Stimulated activated CD4-positive, alpha-beta T cell treated with anti-CD3 and anti-CD28 coated beads, Interleukin-15, amount 100 ng/mL, for 24 hours (primary cell): ENCODE measurements at places on chromosomes 13 and 19.

- DNase-seq, result no peak
Measured at GRCh38 chr13:93079294-93079693, 147.3 kb upstream of the GPC6 start.

DNA sequence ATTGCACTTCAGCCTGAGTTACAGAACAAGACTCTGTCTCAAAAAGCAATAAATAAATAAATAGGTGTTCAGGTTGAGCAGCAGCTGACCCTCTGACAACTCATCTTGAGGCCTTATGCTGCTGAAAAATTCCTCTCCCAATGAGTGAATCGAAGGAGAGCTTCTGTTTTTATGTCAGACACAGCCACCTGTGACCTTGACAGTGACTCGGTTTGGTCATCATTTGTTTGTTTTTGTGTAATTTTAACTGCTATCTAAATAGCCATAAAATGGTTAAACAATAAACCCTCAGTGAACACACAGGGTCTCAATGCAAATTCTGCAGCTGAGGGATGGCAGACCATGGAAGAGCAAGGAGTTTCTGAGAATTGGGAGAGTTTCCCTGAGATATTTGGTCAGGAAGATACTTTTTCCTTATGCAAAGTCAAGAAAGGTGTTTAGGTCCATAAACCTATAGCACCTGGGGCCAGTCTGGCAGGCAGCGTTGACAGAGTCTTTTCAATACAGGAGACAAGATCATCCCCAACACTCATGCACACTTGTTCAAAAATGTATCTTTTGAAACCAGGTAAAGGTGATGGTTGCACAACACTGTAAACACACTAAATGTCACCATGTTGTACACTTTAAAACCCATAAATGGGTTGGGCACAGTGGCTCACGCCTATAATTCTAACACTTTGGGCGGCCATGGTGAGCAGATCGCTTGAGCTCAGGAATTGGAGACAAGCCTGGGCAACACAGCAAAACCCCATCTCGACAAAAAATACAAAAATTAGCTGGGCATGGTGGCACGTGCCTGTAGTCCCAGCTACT, 16.6 kb upstream of the SLC25A30 start:
- no peak for DNase-seq

DNA sequence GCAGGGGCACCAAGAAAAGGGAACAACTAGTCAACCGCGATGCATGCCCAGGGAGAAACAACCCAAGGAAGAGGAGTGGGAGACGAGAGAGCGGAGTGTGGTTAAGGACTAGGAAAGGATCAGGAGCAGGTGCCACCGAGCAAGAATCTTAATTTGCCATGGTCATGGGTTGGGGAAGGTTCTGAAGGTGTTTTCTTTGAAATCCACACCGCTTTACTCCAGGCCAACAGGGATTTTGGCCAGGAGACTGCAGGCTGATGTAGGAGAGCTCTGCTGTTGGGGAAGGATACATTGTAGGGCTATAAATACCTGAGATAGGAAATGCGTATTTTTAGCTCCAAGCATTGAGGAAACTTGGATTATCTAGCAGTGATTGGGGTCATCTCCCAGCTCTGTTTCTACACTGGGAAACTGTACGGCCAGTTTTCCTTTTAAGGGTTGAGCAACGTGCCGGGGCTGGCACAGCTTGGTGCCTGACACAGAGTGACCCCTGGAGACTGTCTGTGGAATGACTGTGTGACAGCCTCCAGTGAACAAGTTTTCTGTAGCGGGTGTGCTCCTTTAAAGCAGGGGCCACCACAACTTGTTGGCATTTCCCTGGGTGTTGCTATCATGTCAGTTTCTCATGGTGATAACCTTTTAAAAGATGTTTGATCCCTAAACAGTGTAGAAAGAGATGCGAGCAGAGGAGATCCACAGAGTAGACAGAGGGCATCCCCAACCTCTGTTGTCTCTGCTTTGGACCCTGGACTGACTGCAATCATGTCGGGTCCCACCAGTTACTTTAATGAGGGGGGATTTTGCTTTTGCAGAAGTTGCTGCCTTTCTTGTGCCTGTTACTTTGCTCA, 34.3 kb downstream of the ZNF536 start:
- DNase-seq, result peak; percentile 4

DNA sequence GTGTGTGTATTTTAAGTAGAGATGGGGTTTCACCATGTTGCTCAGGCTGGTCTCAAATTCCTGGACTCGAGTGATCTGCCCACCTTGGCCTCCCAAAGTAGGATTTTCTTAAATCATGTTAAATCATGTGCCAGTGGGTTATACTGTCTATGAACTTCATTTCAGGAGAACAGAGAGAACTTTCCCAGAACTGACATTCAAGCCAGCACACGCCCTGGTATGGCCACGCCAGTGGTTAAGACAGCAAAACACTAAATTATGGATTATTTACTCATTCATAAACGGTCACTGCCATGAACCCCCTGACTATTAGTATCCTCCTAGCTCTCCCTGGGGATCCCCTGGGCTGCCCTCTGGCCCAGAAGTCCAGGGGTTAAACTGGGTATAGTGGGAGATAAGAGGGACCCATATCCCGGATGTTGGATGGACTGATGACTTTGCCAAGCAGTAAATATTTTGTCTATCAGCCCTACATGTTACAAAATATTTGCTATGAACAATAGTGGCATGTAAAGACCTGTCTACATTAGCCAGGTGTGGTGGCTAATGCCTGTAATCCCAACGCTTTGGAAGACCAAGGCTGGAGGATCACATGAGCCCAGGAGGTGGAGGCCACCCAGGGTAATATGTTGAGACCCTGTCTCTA, 16.1 kb upstream of the STRN4 start:
- DNase-seq, result no peak

- no peak for DNase-seq
Measured at GRCh38 chr19:21912654-21913053, 76.7 kb upstream of the ZNF43 start.

GRCh38 chr13:27295096-27295495, 24.5 kb downstream of the RASL11A start:
- peak; percentile 17 for DNase-seq

- DNase-seq, result peak; percentile 94
Measured at GRCh38 chr19:58150328-58150921, at the start of gene ZNF329. ZNF329 (minus strand) TSS chr19:58150789; CDS start chr19:58129503, 21,286 bp downstream.

- DNase-seq, result peak; percentile 52
Measured at GRCh38 chr19:16161840-16162239, 11.5 kb downstream of the CIB3 start.

- no peak for DNase-seq
Measured at GRCh38 chr13:37375724-37376123, 222.8 kb downstream of the POSTN start.

DNA sequence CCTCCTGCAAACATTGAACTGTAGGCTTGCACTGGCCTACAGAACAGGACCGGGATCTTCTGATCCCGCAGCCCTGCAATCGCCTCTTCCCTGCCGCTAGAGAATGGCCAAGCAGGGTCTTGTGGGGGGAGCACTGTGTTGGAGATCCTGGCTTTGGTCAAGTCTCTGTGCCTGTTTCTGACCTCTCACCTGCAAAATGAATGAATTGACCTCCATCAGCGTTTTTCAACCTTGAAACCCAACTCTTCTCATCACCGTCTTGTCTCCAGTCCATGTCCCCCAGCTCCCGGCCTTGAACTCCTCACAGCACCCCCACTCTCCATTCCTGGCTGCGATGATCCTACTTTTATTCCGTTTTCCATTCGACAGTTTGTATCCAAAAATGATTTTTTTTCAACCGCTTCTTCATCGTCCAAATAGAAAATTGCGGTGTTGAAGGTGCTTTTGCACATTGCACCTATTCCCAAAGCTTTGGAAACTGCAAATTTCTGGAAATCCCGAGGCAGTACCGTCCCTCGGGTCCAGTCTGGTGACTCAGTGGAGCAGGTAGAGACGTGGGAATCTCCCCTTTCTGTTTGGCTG, 2.0 kb downstream of the MYO9B start:
- no peak for DNase-seq

- DNase-seq, result no peak
Measured at GRCh38 chr13:24822640-24823039, 58.7 kb downstream of the RNF17 start.

DNA sequence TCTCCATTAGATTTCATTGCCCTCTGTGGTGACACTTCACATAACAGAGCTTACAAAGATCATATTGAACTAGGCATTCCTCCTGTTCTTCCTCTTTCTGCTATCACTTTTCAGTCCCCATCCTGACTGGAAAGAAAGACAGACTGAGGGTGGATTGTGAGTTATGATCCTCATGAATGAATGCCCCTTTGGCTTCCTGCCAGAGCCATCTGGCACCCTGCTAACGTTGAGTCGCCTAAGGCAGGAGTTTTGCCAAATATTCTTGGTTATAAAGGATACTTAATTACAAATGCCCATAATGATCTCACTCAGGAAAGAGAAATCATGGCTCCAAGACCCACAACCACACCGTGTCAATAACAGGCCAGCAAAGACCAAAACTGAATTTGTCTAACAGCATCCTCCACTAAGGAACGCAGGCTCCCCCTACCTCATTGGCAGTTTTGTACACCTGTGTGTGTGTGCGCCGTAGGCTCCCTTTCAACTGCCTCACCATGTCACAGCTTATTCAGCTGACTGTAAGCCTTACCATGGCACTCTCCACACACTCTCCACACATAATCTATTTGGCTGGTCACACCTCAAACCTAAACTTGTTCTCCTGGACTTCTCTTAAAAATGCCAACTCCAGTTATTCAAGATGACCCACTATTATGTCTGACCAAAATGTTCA, 15.5 kb downstream of the ZNF211 start:
- no peak for DNase-seq

- DNase-seq, result no peak
Measured at GRCh38 chr19:39587496-39587895, 14.8 kb upstream of the LGALS13 start.

DNA sequence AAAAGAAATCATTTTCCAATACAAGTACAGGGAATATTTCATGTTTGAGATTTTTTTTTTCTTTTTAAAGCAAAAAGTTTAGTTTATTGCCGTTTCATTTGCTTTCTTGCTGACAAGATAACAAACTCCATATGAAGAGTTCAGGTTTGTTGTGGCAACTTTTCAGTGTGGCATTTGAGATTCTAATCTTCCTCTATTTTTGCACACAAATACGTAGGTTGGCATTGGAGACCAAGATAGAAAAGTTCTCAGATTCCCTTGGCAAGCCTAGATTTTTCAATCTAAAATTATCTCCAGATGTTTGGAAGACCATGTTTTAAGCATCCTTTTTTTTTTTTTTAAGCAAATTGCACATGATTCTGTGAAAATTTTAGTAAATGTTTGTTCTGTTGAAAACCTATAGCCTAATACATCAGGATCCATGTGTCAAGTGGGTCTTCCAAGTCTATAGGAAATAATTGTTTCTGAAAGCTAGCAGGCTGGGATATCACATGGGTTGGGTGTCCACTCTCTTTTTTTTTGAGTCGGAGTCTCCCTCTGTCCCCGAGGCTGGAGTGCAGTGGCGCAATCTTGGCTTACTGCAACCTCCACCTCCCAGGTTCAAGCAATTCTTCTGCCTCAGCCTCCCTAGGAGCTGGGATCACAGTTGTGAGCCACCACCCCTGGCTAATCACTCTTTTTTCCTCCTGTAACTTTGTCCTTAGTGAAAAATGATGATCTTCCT, 2.6 kb downstream of the GARRE1 start:
- DNase-seq, result no peak
